Stimulated activated CD4-positive, alpha-beta T cell treated with anti-CD3 and anti-CD28 coated beads, Interleukin-12 subunit alpha, Interleukin-12 subunit beta, amount 100 ng/mL, for 48 hours (primary cell): ENCODE measurements at places on chromosomes 4 and X.

DNA sequence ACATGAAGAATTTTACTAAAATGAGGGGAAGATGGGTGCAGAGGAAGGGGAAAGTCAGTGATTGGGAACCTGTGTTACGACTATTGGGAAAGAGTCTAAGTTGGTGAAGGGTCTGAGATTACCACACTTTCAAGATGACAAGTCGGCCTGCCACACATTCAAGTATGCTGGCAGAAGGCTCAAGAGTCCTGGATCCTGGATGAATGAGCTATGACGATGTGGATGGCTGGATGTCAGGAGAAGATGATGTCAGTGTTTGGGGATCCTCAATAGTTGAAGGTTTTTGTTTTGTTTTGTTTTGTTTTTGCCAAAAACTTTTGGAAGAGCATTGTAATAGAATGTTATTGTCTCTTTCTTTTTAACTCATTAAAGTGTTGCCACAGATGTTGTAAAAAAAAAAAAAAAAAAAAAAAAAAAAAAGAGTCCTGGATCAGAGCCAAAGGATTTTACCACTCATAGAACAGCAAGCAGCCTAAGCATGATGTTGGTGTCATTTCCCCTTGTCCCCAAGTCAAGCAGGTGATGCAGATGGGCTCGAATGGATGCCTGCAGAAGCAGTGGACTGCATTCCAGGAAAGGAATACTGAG lies 120.6 kb downstream of the REELD1 start:
- DNase-seq = no peak

GRCh38 chr4:16641971-16642370 lies 256.5 kb downstream of the LDB2 start:
- DNase-seq = no peak

DNA sequence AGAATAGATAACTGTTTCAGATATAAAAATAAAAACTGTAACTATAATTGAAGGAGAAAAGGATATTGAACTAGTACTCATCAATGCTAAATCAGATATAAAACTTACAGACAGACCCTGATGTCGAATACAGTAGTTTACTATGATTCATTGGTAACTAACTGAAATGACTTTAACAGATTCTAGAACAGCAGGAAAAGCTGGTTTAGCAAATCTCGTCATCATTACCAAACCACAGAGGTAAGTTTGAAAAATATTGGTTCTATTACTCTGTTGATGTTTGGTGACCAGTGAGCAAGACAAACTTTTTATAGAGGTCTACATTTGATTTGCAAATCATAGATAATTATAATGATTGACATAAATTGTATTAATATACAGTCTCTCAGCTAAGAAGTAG lies 551.4 kb upstream of the ADGRL3 start:
- DNase-seq = no peak

DNA sequence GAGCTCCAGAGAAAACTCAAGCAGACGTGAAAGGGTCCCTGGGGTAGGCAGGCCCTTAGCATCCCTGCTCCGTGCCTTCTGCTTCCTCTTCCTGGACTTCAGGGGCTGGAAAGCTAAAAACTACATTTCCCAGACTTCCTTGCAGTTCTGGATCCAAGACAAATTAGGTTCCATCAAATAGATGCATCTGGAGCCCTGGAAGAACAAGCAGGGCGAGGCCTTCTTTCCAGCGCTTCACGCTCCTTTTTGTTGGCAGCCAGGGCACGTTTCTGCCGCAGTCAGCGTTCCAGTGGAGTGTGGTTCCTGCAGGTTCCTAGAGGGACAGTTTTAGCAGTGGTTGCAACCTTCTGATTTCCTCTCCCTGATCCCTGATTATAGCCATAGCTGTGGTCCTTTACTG lies 53.6 kb upstream of the MSX1 start:
- DNase-seq = no peak

DNA sequence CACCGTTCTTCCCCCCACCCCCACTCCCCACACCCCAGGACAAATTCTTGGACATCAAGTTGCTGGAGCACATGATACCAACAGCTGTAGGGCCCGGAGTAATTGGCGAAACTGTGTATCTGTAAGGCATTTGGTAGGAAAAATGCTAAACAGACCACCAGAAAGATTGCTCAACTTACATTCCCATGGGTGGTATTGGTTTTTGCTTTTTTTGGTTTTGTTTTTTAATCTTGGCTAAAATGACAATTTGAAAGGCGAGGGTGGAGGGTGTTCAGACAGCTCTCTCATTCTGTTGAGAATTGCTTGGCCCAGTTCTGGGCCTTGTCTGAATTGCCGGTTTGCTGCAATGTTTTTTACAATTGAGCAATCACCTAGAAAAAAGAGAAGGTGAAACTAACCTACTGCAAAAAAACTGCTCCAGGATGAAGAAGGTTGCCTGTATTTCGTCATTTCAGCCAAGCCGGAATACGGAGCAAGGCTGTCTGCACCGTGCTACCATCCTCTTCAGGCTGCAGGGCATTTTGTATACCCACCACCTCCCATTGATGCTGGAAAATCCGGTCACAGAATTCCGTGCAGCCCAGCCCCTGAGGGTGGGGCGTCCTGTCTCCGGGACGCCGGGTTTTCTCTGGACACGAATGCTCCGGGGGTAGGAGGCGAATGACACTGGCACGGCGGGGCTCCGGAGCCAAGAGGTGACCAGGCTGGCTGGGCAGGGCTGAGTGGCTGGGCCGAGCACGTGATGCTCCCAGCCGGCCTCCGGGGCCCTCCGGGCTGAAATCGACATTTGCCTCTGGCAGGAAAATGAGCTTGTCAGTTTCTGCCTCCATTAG lies at the start of gene CLCN4:
Gene CLCN4 (plus strand): TSS at position 777 of the 833 bp plus-strand sequence. CDS start 28,058 bp downstream, outside the sequence.
- DNase-seq = no peak

DNA sequence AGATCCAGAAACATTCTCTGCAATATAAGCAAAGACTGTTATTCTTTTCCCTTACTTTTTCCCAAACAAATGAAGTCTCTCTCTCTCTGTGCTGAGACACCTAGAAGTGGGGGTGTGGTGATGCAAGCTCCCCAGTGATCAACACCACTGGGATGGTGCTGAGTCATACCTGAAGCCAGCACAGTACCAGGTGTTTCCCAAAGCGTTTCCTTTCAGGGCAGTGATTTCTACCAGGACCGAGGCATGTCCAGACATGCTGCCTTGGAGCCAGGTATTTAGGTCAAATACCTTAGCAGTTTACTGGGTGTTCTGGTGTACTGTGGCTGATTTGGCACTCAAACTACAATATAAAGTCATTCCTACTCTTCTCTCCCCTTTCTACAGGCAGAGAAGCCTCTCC lies 726.5 kb downstream of the FAM133A start:
- DNase-seq = no peak

DNA sequence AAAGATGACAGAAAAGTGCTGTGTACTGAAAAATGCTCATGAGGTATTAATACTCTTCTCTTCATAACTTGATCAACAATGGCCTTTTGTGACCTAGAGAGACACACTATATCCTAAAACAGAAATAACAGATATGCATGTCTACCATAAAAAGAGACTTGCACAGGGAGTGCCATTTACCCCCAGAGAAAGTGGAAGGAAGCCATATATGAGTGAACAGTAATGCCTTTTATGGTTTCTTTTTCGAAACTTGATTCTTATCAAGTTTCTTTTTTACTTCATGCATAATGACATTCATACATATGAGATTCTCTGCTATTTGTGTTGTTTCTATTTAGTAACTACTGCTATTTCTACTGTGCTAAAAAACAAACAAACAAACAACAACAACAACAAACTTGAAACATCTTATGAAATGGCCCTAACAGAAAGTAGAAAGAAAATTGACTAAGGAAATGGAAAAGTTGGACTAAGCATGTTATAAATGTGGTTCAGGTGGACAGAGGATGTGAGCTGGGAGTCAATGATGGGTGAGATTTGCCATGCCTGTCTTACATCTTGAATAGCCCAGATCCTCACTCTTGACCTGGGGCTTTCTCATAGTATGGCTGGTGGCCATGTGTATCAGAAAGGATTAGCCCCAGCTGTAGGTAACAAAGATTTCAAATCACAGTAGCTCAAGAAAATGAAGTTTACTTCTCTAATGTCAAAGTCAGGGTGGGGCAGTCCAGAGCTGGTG lies 43.8 kb downstream of the GEMIN8 start:
- no peak for DNase-seq

DNA sequence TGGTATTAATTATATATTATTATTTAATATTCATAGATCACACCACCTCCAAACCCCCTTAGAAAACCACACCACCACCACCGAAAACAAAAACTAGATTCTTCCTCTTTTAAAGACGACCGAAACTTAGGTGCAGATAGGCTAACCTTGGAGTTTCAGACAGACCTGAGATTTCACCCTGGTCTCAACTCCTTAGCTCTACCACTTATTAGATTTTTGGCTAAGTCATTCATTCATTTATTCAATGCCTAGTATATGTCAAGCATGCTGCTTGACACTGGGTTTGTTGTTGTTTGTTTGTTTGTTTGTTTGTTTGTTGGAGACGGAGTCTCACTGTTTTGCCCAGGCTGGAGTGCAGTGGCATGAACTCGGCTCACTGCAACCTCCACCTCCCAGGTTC lies 9.5 kb upstream of the BMP2K start:
- DNase-seq = no peak

DNA sequence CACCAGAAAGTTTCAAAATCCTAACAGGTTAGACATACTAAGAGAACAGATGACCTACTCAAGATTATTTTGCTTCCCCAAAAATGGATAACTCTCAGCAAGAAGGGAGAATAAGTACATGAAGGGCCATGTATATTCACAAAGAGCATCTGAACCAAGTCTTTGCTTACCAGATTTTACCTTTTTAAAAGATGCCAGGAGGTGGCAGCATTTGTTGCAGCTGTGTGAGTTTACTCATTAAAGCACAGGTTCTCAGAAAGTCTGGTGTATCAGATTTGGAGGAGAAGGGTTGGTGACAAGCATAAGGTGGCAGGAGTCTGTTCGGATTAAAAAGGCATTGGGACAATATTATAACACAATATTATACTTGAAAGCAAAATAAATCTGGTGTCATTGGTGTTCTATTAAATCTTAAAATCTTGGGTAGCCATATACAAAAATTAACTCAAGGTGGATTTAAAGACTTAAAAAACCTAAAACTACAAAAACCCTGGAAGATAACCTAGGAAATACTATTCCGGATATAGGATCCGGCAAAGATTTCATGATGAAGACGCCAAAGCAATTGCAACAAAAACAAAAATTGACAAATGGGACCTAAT lies 51.3 kb upstream of the NFKB1 start:
- DNase-seq = peak; percentile 17

- DNase-seq = no peak
These were observed 60.1 kb downstream of the NDST4 start for GRCh38 chr4:115053313-115053712.

GRCh38 chrX:110732266-110732665 lies 63.4 kb downstream of the CHRDL1 start:
- no peak for DNase-seq

GRCh38 chr4:7960790-7961655 lies 21.4 kb upstream of the AFAP1 start:
- DNase-seq = peak; percentile 75

GRCh38 chr4:21780148-21780547 lies 168.4 kb downstream of the KCNIP4 start:
- DNase-seq = no peak
